ENCODE measurements at places on chromosomes 13 and 19.

DNA sequence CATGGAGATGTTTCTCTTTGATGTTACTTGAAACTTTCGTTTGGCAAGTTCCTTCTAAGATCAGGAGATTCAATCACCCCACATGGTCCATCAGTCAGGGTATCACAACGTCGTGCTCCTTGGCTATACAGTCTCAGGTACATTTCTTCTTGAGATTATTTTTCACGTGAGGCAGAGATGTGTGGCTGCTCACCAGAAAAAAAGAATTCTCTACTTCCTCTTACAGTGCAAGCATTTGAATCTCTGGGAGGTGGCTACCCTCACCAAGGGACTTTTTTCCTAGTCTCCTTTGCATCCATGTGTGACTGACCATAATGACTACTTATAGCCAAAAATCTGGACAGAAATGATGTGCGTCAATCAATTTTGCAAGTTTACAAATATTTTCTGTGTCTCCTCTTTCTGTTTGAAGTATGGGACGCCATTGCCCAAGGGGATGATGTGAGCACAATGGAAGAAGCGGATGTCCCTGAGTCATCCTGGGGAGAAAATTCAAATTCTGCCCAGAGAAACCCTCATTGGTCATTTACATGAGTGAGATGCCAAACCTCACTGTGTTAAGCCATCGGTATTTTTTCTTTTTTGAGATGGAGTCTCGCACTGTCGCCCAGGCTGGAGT, 8.6 kb upstream of the LAIR2 start:
- DNase-seq: no peak

DNA sequence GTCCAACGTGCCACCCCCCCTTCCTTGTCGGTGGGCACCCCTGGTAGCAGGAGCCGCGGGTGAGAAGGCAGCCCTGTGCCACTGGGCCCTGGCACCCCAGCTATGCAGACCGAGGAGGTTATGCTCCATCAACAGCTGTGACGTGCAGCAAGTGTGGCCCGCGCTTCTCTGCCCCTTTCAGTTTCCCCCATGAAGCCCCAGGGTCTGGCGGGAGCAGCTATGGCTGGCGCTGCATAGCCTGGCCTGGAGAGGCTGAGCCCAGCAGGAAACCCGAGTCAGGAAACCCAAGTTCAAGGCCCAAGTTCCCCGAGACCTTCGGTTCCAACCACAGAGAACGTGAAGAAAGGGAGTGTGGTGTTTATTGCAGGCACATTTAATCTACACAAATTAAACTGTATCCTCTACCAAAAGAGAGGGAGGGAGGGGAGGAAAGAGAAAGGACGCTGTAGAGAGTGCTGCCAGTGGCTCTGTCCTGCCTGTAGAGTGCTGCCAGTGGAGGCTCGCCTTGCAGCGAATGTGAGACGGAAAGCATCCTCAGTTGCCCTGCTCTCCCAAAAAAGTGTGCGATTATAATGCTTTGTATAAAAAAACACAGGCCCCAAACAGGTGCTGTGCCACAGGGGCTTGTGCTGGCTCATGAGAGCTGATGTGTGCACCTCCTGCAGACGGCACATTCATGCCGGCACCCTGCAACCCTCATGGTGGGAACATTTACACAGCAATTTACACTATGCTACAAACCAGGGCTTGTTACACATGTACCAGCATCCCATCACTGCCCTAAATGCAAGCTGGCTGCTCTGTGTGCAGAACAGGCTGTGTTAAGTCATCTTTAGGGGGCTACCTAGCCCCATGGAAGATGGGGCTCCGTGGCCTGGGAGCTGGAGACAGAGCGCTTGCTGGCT, 16.3 kb downstream of the POP4 start:
- no peak for DNase-seq

GRCh38 chr13:77300176-77301037, 26.5 kb downstream of the MYCBP2 start:
- DNase-seq: no peak

DNA sequence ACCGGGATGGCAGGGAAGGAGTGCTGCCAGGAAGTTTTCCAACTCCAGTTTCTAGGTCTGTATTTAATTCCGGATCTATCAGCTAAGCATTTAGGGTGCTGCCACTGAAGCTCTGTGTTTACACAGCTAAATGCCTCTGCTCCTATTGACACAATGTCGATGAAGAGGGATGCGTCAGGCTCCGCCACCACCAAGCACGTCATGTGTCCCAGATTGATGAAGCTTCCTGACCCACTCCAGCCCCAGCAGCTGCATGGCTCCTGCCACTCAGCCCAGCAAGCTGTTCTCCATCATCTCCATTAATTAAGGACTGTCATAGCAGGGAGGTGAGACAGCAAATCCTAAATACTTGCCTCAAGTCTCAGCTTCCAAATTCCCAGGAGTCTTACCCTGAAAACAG, 435.2 kb upstream of the ZNF507 start:
- DNase-seq: no peak

DNA sequence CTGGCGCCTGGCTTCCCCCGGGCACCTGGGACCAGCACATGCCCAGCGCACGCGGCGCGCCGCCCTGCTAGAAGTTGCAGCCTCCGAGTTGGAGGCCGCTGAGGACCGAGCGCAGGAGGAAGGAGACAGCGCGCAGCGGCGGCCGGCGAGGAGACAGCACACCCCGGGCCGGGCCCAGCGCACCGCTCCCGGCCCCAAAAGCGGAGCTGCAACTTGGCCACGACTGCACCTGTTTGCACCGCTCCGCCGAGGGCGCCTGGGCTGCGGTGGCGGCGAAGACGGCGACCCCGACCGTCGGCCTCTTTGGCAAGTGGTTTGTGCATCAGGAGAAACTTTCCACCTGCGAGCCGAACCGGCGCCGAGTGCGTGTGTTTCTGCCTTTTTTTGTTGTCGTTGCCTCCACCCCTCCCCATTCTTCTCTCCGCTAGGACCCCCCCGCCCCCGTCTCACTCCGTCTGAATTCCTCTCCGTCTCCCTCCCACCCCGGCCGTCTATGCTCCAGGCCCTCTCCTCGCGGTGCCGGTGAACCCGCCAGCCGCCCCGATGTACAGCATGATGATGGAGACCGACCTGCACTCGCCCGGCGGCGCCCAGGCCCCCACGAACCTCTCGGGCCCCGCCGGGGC, at the start of gene SOX1:
SOX1 (plus strand) TSS at position 34 of the 626 bp plus-strand sequence; CDS start at position 544, 510 bp downstream.
- no peak for DNase-seq

- no peak for DNase-seq
Measured at GRCh38 chr13:75985132-75985531, 349.0 kb downstream of the LMO7 start.

- DNase-seq: no peak
Measured at GRCh38 chr13:23709536-23709935, 139.3 kb downstream of the TNFRSF19 start.

GRCh38 chr19:45906221-45906620, 3.8 kb upstream of the MYPOP start:
- no peak for DNase-seq
